Liver (tissue), 10 donors: ENCODE measurements at places on chromosomes 1 and 21.

DNA sequence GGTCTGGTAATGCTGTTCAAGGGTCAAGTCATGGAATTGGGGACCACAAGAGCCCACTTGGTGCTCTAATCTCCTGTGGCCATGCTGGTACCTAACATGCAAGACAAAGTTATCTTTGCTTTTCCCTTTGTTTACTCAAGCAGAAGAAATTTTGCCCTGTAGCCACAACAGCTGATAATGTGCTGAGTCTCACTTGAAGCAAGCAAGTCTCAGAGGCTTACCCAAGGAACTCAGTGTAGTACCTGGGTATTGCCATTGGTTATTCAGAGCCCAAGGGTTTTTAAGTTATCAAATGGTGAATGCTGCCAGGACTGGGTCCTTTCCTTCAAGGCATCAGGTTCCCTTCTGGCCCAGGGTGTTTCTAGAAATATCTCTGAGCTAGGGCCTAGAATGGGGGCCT is 198.9 kb upstream of the RNPC3 start:
- DNase-seq = no peak

DNA sequence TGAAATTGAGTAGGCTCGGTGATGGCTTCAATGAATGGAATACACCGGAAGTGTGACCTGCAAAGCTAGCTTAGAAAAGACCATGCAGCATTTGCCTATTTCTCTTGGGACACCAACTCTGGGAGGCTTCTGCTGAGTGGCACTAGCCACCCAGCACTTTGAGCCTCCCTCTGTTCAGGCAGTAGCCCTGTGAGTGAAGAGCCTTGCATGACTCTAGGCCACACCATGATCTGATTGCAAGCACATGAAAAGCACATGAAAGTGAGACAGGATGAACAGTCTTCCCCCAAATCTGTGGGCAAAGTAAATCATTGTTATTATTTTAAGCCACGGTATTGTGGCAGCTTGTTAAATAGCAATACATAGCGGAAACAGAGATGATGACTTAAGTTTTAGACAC is 2.8 kb downstream of the CD48 start:
- DNase-seq = no peak

DNA sequence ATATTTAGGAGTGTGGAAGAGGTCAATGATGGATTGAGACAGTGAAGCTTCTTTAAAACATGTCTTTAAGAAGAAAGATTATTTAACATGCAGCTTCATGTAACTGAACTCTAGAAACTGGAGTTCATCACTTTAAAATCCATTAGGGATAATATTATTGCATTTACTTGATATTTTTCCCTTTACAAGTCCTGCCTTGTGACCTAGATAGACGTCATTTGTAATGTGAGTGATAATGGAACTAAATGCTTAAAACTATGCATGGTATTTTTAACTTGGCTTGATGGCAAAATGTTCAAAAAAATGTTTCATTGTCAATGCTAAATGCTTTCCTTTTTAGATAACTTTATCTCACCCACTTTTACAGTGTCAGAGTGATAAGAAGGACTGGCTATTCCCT is 723.7 kb downstream of the RWDD3 start:
- DNase-seq = no peak

GRCh38 chr1:204583909-204584632 is 67.9 kb downstream of the MDM4 start:
- no peak for DNase-seq

- no peak for DNase-seq
Observed at GRCh38 chr1:164141797-164142196, 417.2 kb upstream of the PBX1 start.

DNA sequence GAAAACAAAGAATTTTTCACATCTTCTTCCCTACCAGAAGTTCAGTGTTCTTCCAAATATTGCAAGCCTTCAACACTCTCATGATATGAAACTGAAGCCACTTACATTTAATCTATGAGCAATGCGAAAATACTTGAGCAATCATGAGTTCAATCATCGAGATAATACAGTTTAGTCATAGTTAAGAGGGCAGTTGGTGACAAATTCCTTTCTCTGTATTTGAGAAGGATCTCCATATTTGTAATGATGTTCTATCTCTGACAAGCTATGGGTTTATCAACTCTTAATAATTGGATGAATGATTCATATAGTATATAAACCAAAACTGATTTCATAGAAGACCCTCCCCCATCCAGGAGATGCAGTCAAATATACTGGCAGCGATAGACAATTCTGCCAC is 29.7 kb upstream of the PYHIN1 start:
- no peak for DNase-seq

- no peak for DNase-seq
Observed at GRCh38 chr1:192235127-192235526, 76.9 kb downstream of the RGS18 start.

GRCh38 chr1:201291916-201292315 is 8.6 kb downstream of the PKP1 start:
- DNase-seq = no peak

DNA sequence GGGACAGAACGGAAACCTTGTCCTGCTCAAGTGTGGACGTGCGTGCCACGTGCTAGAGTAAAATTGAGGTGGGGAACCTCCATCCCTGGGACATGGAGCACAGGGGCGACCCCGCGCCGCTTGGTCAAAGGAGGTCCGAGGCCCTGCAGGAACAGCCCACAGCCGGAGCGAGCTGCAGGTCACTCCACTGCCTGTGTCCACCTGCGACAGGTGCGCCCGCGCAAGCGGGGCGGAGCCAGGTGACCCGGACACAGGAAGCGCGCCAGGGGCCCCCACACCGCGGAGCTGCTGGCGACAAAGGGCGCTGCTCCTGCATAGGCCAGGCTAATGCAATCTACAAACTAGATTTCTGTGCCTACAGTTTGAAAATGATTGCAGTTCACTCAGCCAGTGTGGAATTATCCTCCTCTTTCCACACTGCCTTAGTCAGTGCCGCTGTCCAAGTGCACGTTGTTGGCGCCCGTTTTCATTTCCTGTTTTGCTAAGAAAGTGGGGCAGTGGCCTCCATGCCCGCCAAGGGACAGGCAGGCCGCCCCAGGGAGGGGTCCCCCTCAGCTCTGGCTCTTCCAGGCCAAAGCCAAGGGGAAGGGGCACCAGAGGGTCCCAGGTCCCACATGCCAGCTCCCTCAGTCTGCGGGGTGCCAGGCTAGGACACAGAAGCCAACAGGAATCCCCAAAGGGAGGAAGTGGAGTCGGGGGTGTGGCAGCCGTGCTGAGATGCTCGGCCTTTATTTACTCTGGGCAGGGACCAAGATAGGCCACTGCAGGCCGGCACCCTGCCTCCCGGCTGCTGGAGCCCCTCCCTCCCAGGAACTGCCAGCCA is 4.3 kb upstream of the NADK start:
- DNase-seq = peak; percentile 41

GRCh38 chr1:96384611-96385010 is 337.0 kb upstream of the PTBP2 start:
- DNase-seq = no peak

- no peak for DNase-seq
Observed at GRCh38 chr1:11184973-11185372, 4.2 kb upstream of the ANGPTL7 start.

- DNase-seq = no peak
Observed at GRCh38 chr1:67432745-67433144, 2.5 kb upstream of the SERBP1 start.

GRCh38 chr1:12530462-12531178 is 87.4 kb downstream of the DHRS3 start:
- DNase-seq = no peak

GRCh38 chr1:103783944-103784377 is 34.3 kb downstream of the AMY1C start:
- no peak for DNase-seq

DNA sequence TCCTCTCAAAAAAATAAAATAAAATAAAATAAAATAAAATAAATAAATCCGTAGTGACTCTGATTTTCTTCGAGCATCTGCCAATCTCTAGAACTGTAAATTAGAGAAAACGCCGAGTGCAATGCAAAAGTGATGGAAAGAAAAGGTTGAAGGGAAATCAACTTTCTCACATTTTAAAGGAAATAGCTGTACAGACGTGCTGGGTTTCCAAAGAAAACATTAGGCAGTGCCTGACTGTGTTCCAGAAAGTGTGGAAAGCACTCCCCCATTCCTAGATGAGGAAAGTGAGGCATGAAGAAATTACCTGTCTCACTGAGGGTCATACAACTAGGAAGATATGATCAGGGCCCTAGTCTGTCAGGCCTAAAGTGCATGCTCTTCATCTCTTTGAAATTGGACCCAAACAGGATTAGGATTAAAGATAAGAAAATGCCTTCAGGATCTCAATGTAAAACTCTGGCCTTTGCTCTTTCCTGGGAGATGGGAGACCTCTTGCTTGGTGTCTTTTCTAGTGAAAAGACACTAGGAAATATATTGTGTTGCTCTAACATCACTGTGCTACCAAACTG is 1.8 kb upstream of the PTPN14 start:
- no peak for DNase-seq

DNA sequence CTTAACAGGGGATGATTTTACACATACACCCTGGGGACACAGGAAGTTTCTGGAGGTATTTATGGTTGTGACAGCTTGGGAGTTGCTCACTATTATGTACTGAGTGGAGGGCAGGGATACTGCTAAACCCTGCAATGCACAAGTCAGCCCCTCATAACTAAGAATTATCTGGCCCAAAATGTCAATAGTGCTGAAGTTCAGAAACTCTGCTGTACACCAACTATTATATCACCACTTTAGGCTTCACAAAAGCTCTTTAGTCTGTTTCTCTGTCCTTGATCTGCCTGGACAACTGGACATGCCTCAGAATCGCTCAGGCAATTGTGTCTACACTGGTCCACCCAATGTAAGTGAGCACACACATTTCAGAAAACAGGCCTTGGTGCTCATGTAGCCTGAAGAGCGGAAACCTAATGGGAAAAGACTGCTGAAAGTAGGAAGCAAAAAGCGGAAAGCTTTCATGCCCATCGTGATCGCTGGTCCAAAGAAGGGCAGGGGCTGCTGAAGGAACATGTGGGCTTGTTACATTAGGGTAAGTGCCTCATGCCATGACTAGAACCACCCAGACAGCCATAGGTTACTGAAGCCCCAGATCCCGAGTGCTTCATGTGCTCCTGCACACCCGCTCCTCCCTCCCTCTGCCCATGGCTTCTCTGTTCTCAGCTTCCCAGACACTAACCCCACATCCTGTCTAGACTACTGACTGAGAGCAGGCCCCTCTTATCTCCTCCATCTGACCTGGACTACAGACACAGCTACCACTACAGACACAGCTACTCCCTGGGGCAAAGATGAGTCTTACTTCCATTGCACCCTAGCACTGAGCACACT is 73.5 kb downstream of the LRIG2 start:
- no peak for DNase-seq

DNA sequence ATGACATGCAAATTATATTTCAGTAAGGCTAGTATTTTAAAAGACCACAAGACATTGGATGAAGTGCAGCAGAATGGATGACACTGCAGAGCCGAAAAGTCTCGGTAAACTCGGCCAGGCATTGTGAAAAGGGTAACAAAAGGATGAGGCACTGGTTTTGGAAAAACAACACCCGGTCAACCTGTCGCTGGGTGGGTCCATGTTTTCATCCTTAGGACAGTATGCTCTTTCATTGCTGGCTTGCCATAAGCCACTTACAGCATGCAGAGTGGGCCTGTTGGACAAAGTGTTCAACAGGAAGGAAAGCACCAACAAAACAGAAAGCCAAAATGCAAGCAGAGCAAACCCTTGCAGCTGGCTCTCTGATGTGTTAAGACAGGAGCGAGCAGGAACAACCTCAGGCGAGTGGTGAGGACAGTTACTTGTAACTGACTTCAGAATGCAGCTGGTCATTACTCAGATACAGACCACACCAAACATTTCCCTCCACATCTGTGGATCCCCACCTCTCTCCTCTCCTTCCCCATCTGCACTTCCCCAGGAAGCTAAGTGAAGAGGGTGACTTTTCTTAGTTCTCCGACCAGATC is 2.9 kb upstream of the RCAN1 start:
- no peak for DNase-seq

- no peak for DNase-seq
Observed at GRCh38 chr1:66182551-66183178, 351.3 kb upstream of the SGIP1 start.

GRCh38 chr1:196433000-196433399 is 175.2 kb downstream of the KCNT2 start:
- DNase-seq = no peak

GRCh38 chr1:205071801-205072200 is 12.5 kb downstream of the TMEM81 start:
- no peak for DNase-seq

DNA sequence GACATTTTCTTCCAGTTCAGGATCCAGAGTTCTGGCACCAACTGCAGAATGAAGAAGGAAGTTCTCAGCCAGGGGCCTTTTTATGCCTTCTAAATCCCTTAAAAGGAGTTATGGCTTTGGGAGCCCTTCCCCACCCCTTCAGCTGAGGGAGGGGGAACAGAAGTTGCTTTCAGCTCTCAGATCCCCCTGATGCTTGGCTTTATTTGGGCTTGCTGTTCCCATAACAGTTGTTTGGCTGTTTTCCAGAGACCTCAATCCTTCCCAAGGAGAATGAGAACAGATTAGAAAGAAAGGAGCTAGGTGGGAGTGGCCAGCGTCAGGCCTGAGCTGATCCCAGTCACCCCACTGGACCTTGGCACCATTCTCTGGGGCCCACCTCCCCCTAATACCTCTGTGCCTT is at the start of gene RPE65:
RPE65 (minus strand) TSS at position 54 of the 400 bp plus-strand sequence; CDS start at position 5, 49 bp downstream.
- no peak for DNase-seq

DNA sequence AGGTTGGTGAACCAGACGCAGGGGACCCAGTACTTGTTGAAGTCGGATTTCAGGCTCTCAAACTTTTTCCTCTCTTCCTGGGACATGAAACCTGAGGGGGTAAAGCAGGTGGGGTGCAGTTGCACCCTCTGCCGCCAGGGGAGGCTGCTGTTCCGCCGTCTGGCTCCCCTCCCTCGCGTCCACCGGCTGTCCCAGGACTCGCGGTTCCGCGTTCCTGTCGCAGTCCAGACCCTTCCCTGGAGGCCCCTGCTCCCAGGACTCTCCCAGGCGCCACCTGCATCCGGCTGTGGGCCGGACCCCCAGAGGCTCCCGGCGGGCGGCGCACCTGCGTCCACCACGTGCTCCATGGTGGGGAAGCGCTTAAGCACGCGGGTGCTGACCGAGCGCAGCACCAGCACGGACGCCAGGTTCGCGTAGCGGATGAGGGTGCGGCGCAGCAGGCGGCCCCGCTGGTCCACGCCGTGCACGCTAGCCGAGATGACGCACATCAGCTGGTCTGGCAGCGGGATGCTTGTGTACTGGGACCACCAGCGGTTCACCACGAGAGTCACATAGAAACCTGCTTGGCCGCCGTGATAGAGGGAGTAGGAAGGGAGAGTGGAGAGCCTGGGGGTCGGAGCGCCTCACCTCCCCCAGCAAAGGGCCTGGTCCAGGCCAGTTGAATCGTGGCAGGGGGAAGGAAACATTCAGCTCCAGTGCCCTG is 1.7 kb downstream of the BEST4 start:
- peak; percentile 78 for DNase-seq

- no peak for DNase-seq
Observed at GRCh38 chr1:36084497-36085115, 712 bp downstream of the TEKT2 start.
